Thoracic aorta endothelial cell (primary cell): ENCODE measurements at places on chromosomes 16 and 17. TPM values are rescaled to one million over a fixed set of nuclear protein-coding genes. Genes with fewer than 3 reads are reported as not detected.

KRTAP2-4 gene
- total RNA-seq, result not detected in 2 replicates

SBK1 gene
- total RNA-seq, result 0.07 and 0.27 TPM in 2 replicates

TAC4 gene
- total RNA-seq, result not detected in 2 replicates

PRDM7 gene
- not detected in 2 replicates for total RNA-seq

MT1E gene
- total RNA-seq, result 139 and 259 TPM in 2 replicates

ALOXE3 gene
- not detected in 2 replicates for total RNA-seq

RANGRF gene
- total RNA-seq, result 11.8 and 17.2 TPM in 2 replicates

CCL11 gene
- total RNA-seq, result not detected in 2 replicates

RTN4RL1 gene
- under 0.01 TPM in 2 replicates for total RNA-seq

AATK gene
- 2.1 and 3.8 TPM in 2 replicates for total RNA-seq

FAM20A gene
- total RNA-seq, result under 0.01 TPM in 1 of 2 replicates, not detected in the other

TSPAN10 gene
- total RNA-seq, result 0.14 and 0.53 TPM in 2 replicates

GAST gene
- not detected in 2 replicates for total RNA-seq

SLFN13 gene
- 2.5 and 4.3 TPM in 2 replicates for total RNA-seq

ACAP1 gene
- not detected in 2 replicates for total RNA-seq

NPW gene
- 0.13 and 0.72 TPM in 2 replicates for total RNA-seq

NPIPB4 gene
- 69.1 and 105 TPM in 2 replicates for total RNA-seq

AANAT gene
- total RNA-seq, result not detected in 2 replicates

DPEP2 gene
- 0.22 TPM in 1 of 2 replicates, not detected in the other for total RNA-seq

EXOC3L1 gene
- 3.3 and 4.0 TPM in 2 replicates for total RNA-seq

TMIGD1 gene
- total RNA-seq, result not detected in 2 replicates

CTRB1 gene
- not detected in 2 replicates for total RNA-seq

CCDC200 gene
- total RNA-seq, result not detected in 2 replicates

FBXL20 gene
- 12.2 and 13.5 TPM in 2 replicates for total RNA-seq

EVPLL gene
- total RNA-seq, result not detected in 2 replicates

TOP2A gene
- 148 and 240 TPM in 2 replicates for total RNA-seq

TBC1D3I gene
- total RNA-seq, result 0.14 and 1.1 TPM in 2 replicates

HBA1 gene
- total RNA-seq, result not detected in 2 replicates

CIAO2B gene
- 87.5 and 99.7 TPM in 2 replicates for total RNA-seq

SLC47A2 gene
- total RNA-seq, result not detected in 2 replicates

ANKRD40CL gene
- total RNA-seq, result not detected in 2 replicates

PLEKHG4 gene
- total RNA-seq, result 18.1 and 28.4 TPM in 2 replicates

NPIPB5 gene
- total RNA-seq, result 321 and 375 TPM in 2 replicates

TP53 gene
- 84.7 and 89.0 TPM in 2 replicates for total RNA-seq

CDH8 gene
- total RNA-seq, result not detected in 2 replicates

TNFRSF12A gene
- 62.6 and 76.2 TPM in 2 replicates for total RNA-seq

TOM1L1 gene
- total RNA-seq, result 3.4 and 5.2 TPM in 2 replicates

FBXW10B gene
- total RNA-seq, result 0.22 and 0.27 TPM in 2 replicates

NPIPB13 gene
- total RNA-seq, result 3.2 and 4.0 TPM in 2 replicates

TVP23C gene
- total RNA-seq, result 33.0 and 53.3 TPM in 2 replicates

PAM16 gene
- 18.1 and 23.6 TPM in 2 replicates for total RNA-seq

DOC2A gene
- 0.13 and 0.22 TPM in 2 replicates for total RNA-seq

CMTM2 gene
- total RNA-seq, result not detected in 2 replicates

EPX gene
- not detected in 2 replicates for total RNA-seq

ITGB4 gene
- total RNA-seq, result 3.7 TPM in 2 replicates

CRHR1 gene
- total RNA-seq, result not detected in 2 replicates
